ENCODE measurements at places on chromosomes 7 and 10. TPM values are rescaled to one million over a fixed set of nuclear protein-coding genes. Genes with fewer than 3 reads are reported as not detected.

DNA sequence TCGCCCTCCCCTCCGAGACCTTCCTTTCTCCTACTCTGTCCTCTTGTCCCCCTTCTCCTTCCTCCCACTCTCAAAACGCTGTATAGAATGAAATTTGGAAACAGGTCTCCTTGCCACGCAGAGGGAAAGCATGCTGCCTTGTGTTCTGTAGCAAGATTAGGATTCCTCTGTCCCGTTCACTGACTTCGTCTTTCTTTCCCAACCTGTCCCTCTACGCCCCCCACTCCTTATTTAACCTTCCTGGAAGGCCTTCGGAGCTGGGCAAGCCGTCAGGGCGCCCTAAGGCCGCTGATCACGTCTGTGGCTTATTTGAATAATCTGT, 1.3 kb downstream of the HOXA9 start:
- H3K27me3 ChIP-seq: peaks cover 94% of the 10 kb centered on the region
- H3K4me3 ChIP-seq: peak overlapping the region; percentile 39
- H3K27ac ChIP-seq: no peak overlapping the region
- DNase-seq: no peak
- H3K36me3 ChIP-seq: no peaks in the 10 kb centered on the region

- no peak overlapping the region for H3K4me3 ChIP-seq
- H3K36me3 ChIP-seq: no peaks in the 10 kb centered on the region
- DNase-seq: no peak
- no peaks in the 10 kb centered on the region for H3K4me1 ChIP-seq
- no peaks in the 10 kb centered on the region for H3K27me3 ChIP-seq
These were observed 8.1 kb downstream of the TRPV5 start for GRCh38 chr7:142925413-142925812.

DNA sequence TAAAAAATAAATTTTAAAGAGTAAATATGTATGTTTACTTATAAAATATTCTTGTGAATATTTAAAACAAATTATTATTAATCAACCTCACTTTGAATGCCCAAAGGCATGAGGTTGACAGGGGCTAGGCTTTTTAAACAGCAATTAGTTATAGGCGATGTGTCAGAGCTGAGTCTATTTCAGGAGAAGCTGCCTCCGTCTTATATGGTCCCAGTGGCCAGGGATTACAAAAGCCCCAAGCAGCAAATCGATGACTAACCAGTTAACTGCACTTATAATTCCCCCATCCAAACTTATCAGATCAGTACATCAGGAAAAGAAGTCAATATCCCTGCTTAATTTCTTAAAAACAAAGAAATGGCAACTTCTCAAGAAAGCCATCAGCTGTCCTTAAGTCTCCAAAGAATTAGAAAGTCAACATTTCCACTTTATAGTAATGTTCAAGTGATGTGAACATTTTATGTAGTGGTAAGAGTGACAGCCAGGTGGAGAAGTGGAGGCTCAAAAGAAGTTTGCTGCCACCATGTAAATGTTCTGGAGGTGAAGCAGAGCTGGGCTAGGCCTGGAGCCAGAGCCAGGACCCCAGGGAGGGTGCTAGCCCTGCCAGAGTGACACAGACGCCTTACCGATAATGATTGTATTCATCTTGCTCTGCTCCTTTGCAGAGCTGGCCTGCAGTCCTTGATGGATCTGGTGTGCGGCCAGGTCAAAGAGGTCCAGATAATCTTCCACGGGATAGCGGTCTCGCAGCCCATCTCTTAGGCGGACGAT, 51.5 kb downstream of the CHST15 start:
- H3K4me1 ChIP-seq: peaks cover 20% of the 10 kb centered on the region
- no peak overlapping the region for H3K27ac ChIP-seq
- no peak for DNase-seq
- H3K27me3 ChIP-seq: no peaks in the 10 kb centered on the region
- H3K4me3 ChIP-seq: no peak overlapping the region
- H3K36me3 ChIP-seq: peaks cover 28% of the 10 kb centered on the region

GRCh38 chr7:120645966-120646365, 212.0 kb downstream of the TSPAN12 start:
- H3K4me1 ChIP-seq: no peaks in the 10 kb centered on the region
- H3K4me3 ChIP-seq: no peak overlapping the region
- DNase-seq: no peak
- no peak overlapping the region for H3K27ac ChIP-seq
- no peaks in the 10 kb centered on the region for H3K27me3 ChIP-seq

GRCh38 chr10:96678725-96679124, 41.6 kb downstream of the PIK3AP1 start:
- H3K27me3 ChIP-seq: no peaks in the 10 kb centered on the region
- no peaks in the 10 kb centered on the region for H3K36me3 ChIP-seq
- no peak for DNase-seq
- H3K4me1 ChIP-seq: peaks cover 4% of the 10 kb centered on the region

- H3K36me3 ChIP-seq: no peaks in the 10 kb centered on the region
- H3K4me1 ChIP-seq: peaks cover 23% of the 10 kb centered on the region
- DNase-seq: no peak
- H3K4me3 ChIP-seq: no peak overlapping the region
- H3K27me3 ChIP-seq: no peaks in the 10 kb centered on the region
These were observed 485.1 kb upstream of the KLF6 start for GRCh38 chr10:4270116-4270515.

DNA sequence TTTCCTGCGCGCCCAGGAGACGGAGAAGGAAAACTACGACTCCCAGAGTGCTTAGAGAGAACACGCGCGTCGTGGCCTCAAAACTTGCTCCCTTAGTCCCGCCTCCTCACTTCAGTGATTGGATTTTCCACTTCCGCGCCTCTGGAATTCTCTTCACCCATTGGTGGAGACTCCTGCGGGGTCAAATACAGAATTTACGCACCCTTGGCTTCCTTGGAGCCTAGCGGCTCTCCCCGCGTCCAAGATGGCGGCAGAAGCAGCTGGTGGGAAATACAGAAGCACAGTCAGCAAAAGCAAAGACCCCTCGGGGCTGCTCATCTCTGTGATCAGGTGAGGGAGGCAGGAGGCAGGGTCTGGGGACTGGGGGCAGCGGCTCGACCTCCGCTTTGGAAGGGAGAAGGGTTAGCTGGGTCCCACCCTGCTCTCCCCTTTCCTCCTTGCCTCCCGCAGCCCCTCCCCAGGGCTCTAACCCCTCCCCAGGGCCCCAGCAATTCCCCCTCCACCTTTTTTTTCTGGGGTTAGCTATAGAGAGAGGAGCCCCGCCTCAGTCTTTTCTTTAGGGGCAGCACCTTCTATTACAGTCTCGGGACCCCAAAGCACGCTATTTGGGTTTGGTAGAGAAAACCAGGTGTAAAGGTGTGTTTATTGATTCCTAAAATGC, at the start of gene EXOC4:
TSS of gene EXOC4 (plus strand) at position 221 of the 661 bp plus-strand sequence.
- H3K4me1 ChIP-seq: peaks cover 24% of the 10 kb centered on the region
- DNase-seq: peak; percentile 87
- peak within 1 kb of the TSS; percentile 86 for H3K4me3 ChIP-seq

DNA sequence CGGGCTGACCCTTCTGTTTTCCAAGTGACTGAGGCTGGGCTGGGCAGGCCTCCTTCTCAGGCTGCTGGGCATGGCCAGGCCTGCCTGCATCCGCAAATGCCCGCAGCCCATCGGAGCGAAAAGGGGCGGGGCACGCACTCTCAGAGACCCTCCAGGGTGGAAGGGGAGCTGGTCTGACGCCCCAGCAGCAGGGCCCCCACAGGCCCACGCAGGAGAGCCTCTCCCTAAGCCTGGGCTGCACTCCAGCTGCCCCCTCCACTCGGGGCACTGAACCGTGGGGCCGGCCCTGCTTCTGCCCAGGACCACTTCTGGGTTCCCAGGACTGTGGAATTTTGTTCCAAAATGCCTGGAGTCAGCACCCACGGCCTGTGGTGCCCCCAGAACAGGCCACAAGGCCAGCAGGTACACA, 9.3 kb downstream of the ADAP1 start:
- H3K4me3 ChIP-seq: peak overlapping the region; percentile 45
- DNase-seq: peak; percentile 68
- H3K27me3 ChIP-seq: no peaks in the 10 kb centered on the region
- H3K4me1 ChIP-seq: no peaks in the 10 kb centered on the region

GRCh38 chr7:77253151-77253550, 53.5 kb upstream of the FGL2 start:
- DNase-seq: no peak
- H3K4me1 ChIP-seq: no peaks in the 10 kb centered on the region
- no peaks in the 10 kb centered on the region for H3K36me3 ChIP-seq
- H3K27ac ChIP-seq: no peak overlapping the region
- no peak overlapping the region for H3K4me3 ChIP-seq

DNA sequence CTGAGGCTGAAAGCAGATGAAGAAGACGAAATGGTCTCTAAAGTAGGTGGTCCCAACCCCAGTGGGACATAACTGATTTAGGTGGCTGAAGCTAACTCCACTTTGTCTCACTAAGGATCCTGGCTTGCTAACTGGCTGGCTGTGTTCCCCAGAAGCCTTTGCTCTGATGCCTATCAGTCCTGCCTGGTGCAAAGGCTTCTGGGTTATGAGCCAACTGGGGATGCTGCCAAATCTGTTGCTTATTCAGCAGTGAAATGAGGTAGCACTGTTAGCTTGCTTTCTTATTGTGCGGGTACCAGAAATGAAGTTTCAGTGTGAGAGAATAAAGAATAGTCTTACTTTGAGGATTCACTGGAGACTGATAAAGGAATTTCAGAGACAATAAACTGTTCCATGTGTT, 18.1 kb downstream of the PRKG1 start:
- H3K27me3 ChIP-seq: no peaks in the 10 kb centered on the region
- no peaks in the 10 kb centered on the region for H3K4me1 ChIP-seq
- no peak overlapping the region for H3K27ac ChIP-seq

DNA sequence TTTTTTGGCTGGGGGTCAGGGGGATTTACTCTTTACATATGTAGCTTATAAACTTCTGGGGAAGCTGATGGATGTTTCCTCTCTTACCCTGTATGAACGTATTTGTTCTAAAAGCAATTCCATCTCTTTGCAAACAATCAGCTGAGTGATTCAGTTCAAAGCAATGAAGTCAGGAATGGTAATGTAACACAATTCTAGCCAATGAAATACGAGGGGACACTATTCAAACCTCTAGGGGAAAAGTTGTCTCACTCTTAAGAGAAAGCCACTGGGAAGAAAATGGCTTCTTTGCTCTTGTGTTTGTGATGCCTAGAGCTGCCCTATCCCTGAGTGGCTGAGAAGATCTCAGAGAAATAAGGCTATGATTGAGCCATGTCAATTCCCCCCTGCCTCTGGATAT, 134.8 kb upstream of the SEMA3C start:
- no peaks in the 10 kb centered on the region for H3K4me1 ChIP-seq
- H3K4me3 ChIP-seq: no peak overlapping the region
- no peaks in the 10 kb centered on the region for H3K27me3 ChIP-seq
- DNase-seq: no peak

- no peak overlapping the region for H3K4me3 ChIP-seq
- no peaks in the 10 kb centered on the region for H3K36me3 ChIP-seq
- DNase-seq: no peak
- peaks cover 17% of the 10 kb centered on the region for H3K4me1 ChIP-seq
These were observed 39.8 kb downstream of the ZEB1 start for GRCh38 chr10:31358688-31359330.

GRCh38 chr7:2965301-2965700, 78.4 kb downstream of the CARD11 start:
- DNase-seq: no peak
- no peak overlapping the region for H3K27ac ChIP-seq
- H3K36me3 ChIP-seq: no peaks in the 10 kb centered on the region
- H3K4me1 ChIP-seq: no peaks in the 10 kb centered on the region
- no peaks in the 10 kb centered on the region for H3K27me3 ChIP-seq

- peak overlapping the region; percentile 66 for H3K27ac ChIP-seq
- no peaks in the 10 kb centered on the region for H3K36me3 ChIP-seq
- peaks cover 72% of the 10 kb centered on the region for H3K4me1 ChIP-seq
- no peak overlapping the region for H3K4me3 ChIP-seq
- no peaks in the 10 kb centered on the region for H3K27me3 ChIP-seq
- no peak for DNase-seq
These were observed 12.4 kb downstream of the CTBP2 start for GRCh38 chr10:125147971-125148439.

DNA sequence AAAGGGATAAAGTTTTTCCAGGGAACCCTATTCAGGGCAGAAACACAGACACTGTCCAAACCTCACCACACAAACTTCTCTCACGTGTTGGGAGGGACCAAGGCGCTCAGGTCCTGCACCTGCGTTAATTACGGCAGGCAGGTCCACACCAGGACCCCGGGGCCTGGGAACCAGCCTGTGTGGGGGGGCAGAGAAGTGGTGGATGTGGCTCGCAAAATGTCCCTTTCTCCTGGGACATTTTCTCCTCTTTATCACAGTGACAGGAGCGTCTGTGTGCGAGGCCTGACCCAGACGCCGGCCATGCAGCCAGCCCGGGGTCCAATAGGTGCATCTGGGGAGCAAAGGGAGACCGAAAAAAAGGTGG, 73.4 kb upstream of the ZNF722 start:
- H3K27me3 ChIP-seq: no peaks in the 10 kb centered on the region
- H3K36me3 ChIP-seq: no peaks in the 10 kb centered on the region
- no peaks in the 10 kb centered on the region for H3K4me1 ChIP-seq
- H3K27ac ChIP-seq: peak overlapping the region; percentile 89
- peak overlapping the region; percentile 74 for H3K4me3 ChIP-seq
- no peak for DNase-seq

- no peaks in the 10 kb centered on the region for H3K27me3 ChIP-seq
- no peak for DNase-seq
- no peaks in the 10 kb centered on the region for H3K4me1 ChIP-seq
- no peak overlapping the region for H3K27ac ChIP-seq
- H3K36me3 ChIP-seq: no peaks in the 10 kb centered on the region
- H3K4me3 ChIP-seq: no peak overlapping the region
These were observed 230.9 kb downstream of the AGMO start for GRCh38 chr7:15330943-15331342.

The ASIC3 gene
- 2.6 TPM for total RNA-seq

The MGMT gene
- 19.4 TPM for total RNA-seq

The OPN4 gene
- total RNA-seq: not detected

The TMEM139 gene
- 25.1 TPM for total RNA-seq

The DGKI gene
- total RNA-seq: 0.67 TPM

The FBXO24 gene
- 1.4 TPM for total RNA-seq

The PPP1R17 gene
- not detected for total RNA-seq

The DGKB gene
- not detected for total RNA-seq
